Activated CD4-positive, CD25-positive, alpha-beta regulatory T cell (primary cell): ENCODE measurements at places on chromosomes 11 and 22.

DNA sequence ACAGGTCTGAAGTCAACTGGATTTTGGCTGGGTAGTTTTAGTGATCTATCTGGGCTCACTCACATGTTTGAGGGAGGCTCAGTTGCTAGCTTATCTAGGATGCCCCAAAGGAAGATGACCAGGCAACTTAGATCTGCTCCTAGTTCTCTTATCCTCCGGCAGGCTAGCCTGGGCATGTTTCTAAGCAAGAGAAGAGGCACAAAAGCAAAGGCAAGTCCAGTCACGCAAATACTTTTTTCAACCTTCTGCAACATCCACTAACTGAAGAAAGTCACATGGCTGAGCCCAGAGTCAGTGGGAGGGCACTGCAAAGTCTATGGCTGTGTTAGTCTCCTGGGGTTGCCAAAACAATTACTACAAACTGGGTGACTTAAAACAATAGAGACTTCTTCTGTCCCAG lies 32.9 kb upstream of the FSHB start:
- no peak for DNase-seq

- no peak for DNase-seq
Observed at GRCh38 chr22:35020517-35020916, 45.4 kb upstream of the ISX start.

DNA sequence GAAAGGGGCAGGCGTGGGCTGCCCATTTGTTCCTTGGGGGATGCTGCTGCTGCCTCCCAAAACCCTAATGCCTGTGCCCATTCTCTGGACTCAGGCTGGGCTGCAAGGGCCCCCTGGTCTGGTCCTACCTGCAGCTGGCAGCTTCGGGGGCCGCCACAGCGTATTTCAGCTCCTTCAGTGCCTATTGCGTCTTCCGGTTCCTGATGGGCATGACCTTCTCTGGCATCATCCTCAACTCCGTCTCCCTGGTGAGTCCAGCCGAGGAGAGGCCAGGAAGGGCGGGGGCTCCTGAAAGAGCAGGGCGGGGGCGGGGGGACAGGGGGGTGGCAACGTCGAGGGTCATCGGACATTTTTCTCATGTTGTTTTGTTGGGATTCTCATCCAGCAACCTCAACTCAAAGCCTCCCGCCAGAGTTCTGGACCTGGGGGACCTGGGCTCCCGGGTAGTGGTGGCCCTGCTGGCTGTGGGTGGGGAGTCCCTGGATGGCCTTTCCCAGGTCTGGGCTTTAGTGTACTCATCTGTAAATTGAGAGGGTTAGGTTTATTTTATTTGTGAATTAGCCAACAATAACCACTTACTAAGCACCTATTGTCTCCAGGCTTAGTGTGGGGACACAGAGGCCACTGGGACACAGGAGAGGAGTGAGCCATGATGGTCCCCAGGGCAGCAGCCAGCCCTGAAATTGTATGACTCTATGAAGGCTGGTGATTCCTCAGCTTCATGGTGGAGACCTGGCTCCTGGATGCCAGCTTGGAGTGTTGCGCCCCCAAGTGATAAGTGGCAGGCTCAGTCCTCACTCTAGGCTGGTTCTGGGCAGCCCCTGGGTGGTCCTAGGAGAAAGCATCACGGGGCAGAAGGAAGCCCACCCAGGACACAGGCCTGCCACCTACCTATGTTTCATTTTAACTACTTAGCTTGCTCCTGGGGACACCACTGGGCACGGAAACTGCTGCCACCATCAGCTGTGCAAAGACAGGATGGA lies 36.0 kb downstream of the CAPN1 start:
- no peak for DNase-seq

GRCh38 chr11:46528445-46529094 lies 65.3 kb downstream of the AMBRA1 start:
- no peak for DNase-seq

DNA sequence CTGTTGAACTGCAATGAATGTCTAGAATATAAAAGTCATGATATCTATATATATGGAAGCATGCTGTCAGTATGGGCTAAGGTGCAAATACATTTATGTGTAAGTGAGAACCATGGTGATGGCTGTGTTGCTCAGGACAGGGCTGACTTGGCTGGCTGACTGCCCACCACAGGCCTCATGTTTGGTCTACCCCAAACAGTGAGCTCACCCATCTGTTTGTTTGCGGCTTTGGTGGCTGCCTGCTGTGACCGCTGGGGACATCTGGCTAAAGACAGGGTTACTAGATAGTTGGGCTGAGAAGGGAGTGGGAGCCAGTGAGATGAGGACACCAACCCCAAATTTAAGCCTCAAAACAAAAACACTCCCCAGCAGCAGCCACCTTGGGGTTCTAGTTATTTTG lies 6.3 kb downstream of the CD44 start:
- DNase-seq = no peak

- DNase-seq = no peak
Observed at GRCh38 chr11:33984682-33985389, 66.7 kb upstream of the CAPRIN1 start.

DNA sequence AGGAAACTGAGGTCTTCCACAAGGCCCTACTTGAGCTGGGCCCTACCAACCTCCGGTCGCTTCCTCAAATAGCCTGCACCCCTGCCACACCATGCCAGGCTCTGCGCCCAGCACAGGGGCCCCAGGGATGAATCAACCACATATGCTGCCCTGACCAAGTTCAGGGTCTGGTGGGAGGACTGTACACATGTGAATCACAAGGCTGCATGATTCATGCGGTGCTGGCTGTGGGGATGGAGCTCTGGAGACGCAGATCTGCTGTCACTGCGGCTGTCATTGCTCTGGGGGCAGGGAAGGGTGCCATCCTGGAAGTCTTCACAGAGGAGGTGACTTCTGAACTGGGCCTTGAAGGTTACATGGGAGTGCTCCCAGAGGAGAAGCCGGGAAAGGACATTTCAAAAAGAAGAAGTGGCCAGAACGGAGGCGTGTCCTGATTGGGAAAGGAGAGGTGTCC lies 21.5 kb downstream of the CYTH4 start:
- DNase-seq = no peak
